ENCODE measurements at places on chromosomes 2 and 18.

- no peak for DNase-seq
Observed at GRCh38 chr2:28093308-28093707, 202.8 kb downstream of the BABAM2 start.

GRCh38 chr2:178998539-178998938 lies 51.4 kb downstream of the CCDC141 start:
- no peak for DNase-seq

GRCh38 chr2:31957354-31958139 lies 53.3 kb downstream of the MEMO1 start:
- no peak for DNase-seq

- DNase-seq: no peak
Observed at GRCh38 chr2:110659248-110659647, 18.6 kb downstream of the BUB1 start.

GRCh38 chr2:112138159-112139032 lies at the start of gene FBLN7:
Gene FBLN7 (plus strand): TSS chr2:112138385. CDS start chr2:112138656, 271 bp downstream.
- DNase-seq: no peak

DNA sequence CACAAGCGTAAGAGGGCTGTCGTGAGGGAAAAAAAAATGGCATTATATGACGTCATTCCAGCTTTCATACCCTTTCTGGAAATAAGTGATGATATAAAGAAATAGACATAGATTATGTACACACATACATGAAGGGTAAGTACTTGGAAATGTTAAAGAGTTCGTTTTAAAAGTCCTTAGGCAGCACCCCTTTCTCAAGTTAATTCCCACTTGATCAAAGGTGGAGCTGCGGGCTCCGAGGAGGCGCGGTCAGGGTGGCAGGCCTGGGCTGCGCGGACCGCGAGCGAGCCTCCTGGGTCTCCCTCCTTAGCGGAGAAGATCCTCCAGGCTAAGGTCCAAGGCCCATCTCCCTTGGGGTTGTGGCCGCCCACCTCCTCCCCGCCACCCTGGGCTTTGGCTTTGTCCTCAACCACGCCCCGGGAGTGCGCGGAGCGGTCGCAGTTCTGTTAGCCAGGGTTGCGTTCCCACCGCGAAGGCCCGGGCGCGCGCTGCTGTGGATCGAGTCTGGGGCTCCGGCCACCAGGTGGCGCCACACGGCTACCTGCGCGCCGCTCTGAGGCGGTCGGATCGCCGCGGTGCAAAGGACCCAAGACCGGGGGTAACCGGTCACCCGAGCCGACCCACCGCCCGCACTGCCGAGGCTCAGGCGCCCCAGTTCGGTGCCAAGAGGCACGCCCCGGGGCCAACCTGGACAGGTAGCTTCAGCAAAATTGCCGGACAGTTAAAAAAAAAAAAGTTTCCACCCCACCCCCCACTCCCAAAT lies 66.8 kb downstream of the HNRNPLL start:
- DNase-seq: peak; percentile 42

DNA sequence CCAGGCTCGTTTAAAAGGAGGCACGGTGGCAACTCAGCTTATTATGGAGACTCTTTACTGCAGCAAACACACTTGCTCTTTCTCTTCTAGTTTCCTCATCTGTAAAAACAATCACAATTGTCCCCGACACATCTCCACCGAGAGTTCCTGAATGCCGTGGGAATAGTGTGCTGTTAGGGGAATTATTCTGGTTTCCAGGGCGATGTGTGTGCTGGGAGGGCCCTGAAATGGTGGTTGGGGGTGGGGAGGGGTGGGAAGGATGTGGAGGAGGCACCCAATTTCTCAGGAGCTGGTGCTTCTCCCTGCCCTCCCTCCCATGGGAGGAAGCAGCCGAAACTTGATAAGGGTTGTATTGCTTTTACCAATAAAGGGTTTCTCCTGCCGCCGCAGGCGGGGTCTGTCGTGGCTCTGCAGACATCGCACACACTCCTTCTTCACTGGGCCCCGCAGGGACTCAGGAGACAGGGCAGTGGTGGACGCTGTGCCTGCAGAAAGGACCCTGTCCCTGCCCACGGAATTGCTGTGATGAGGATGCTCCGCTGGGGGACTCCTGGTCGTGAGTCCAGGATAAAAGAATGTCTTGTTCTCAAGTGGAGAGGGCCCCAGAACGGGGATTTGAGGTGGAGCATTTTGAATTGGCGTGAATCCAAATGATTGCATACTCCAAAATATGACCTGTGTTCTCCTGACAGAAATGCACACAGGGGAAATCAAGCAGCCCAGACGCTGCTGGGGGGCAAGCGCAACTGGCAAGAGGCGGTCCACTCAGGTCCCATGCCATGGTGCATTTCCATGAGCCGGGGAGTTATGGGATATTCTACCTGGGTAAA lies 119.2 kb downstream of the ACKR3 start:
- DNase-seq: no peak

All from A172 (cell line).